ENCODE measurements at places on chromosomes 2 and 18.

DNA sequence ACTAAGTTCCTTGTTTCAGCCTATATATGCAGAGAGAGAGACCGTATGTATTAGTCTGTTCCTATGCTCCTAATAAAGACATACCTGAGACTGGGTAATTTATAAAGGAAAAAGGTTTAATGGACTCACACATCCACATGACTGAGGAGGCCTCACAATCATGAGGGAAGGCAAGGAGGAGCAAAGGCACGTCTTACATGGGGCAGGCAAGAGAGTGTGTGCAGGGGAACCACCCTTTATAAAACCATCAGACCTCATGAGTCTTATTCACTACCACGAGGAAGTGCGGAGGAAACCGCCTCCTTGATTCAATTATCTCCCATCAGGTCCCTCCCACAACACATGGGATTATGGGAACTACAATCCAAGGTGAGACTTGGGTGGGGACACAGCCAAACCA, 73.8 kb downstream of the TMEM18 start:
- peak; percentile 57 for ATAC-seq

DNA sequence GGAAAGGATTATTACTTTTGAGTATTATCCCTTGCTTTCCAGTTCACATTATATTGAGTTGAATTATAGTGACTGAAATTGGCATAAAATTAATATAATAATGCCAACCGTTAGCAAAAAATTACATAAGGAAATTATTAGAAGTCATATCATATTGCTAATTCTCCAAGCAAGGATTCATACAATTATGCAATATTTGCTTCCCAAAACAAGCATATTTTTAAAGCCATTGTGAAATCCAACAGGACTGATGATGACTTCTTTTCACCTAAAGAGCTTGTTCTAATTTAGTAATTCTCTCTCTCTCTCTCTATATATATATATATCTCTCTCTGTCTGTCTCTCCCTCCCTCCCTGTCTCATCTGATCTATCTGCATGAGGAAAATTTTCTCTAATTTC, 283.5 kb downstream of the DSEL start:
- ATAC-seq: no peak

- no peak for ATAC-seq
Measured at GRCh38 chr2:164868563-164869419, 27.2 kb upstream of the COBLL1 start.

DNA sequence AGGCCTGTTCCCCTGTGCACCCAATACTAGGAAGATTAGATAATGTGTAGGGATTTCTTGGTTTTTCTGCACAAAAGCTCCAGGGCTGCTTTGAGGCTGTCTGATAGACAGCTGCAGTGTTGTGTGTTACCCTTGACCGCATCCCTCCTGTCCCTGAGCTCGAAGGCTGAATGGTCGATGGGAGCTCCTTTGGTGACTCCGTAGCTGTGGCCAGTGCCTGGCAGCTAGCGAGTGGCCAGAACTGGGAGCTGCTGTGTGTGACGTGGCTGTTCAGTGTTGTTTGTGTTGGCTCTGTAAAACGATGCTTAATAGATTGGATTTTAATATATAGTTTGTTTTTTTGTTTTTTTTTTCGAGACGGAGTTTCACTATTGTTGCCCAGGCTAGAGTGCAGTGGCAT, 170.0 kb downstream of the AGAP1 start:
- ATAC-seq: no peak

DNA sequence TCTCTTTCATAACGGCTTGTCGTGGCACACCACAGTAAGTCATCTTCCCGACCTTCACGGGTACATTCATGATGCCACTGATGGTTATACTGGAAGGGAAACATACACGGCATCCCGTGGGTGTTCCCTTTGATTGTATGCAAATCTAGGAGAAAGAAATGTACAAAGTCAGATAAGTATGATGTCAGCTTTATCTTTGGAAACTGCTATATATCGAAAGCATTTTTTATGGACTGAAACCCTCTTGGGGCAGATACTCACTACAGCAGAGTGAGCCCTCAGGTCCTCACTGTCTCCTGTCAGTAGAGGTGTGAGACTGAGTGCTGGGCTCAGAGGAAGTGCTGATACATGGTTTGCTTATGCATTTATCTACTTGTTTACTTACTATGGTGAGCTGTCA, 20.4 kb downstream of the PLA2R1 start:
- peak; percentile 97 for ATAC-seq

- no peak for ATAC-seq
Measured at GRCh38 chr2:134482766-134483340, 229.0 kb downstream of the MGAT5 start.

GRCh38 chr2:44948565-44949328, 7.2 kb downstream of the SIX3 start:
- ATAC-seq: no peak

DNA sequence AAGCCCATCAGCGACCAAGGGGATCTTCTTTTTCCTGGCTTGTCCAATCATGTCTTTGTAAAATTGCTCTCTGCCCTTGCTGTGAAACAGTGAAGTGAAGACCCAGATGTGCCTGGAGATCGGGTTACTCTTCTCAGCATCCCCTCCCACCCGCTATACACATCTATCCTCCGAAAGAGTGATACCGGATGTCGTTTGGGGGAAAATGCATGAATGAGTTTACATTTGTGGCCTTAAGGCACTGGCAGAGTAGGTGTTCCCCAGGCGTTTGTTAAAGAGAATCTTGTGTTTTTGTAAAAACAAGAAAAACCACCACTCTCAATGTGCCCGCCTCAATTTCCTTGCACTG, 528.3 kb downstream of the CMPK2 start:
- ATAC-seq: no peak

- peak; percentile 34 for ATAC-seq
Measured at GRCh38 chr18:58223717-58224424, 179.8 kb downstream of the NEDD4L start.

DNA sequence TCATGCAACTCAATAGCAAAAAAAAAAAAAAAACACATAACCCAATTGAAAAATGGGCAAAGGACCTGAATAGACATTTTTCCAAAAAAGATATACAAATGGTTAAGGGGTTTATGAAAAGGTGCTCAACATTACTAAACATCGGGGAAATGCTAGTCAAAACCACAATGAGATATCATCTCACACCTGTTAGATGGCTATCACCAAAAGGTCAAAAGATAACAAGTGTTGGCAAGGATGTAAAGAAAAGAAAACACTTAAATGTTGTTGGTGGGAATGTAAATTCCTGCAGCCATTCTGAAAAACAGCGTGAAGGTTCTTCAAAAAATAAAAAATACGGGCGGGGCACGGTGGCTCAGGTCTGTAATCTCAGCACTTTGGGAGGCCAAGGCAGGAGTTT, 112.4 kb upstream of the CAB39 start:
- ATAC-seq: peak; percentile 30

GRCh38 chr2:191635333-191636234, 42.4 kb upstream of the NABP1 start:
- ATAC-seq: peak; percentile 66
